MV-4-11 (cell line): ENCODE measurements at places on chromosomes 3 and 15.

GRCh38 chr15:98955961-98956723 is 51.5 kb downstream of the PGPEP1L start:
- peak; percentile 17 for DNase-seq

GRCh38 chr15:66249605-66250174 is 3.9 kb downstream of the MEGF11 start:
- no peak for DNase-seq

DNA sequence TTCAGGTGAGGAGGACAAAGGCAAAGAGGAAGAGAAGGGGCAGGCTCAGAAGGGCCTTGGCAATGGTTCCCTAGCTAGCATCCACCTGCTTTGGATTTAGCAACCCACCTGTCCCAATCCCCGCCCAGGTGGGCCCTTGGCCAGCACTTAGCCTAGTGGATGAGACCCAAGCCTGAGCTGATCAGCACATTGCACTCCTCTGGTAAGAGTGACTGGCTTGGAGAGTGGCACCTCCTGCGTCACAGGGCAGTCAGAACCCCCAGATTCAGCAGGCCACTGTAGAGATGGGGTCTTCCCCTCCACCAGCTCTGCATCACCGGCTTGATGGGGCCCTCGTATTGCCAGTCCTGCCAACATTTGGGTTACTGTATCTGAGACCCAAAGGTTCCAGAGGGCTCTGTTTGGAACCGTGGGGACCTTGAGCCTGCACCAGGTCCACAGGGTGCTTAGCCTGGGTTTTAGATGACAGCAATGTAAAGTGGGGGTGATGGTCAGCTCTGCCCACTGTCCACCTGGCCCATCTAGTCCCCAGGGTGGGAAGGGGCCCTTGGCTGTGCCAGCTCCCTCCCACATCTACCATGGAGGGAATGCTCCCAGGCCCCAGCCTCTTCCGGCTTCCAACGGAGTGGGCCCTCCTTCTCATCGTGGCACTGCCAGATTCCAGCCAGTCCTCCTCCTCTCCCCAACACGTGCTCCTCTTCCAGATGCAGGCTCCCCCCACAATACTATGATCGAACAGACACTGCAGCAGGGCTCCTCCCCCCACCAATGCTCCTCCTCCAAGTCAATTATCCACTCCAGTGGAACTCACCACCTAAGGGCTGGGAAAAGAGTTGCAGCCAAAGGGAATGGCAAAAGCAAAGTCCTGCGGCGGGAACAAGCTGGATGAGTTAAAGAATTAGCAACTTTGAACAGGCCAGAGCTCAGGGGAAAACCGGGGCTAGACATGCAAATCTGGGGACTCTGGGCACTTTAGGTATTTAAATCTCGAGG is 45.7 kb downstream of the LHFPL4 start:
- DNase-seq, result no peak

DNA sequence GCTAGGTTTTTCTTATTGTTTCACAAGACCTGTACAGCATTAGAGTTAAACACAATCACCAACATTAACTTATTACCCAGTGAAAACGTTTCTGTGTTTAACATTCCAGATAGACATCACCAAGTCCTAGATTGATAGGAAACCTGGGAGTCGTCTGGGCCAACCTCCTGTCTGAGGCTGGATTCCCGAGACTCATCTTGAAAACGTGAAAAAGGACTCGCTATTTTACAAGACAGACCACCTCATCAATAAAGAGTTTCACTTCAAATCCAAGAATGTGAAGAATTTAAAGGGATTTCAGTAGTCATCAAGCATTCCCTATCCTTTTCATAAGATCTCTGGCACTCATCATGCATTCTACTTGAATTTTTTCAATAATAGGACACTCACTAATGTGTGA is 626.6 kb downstream of the MCTP2 start:
- no peak for DNase-seq

GRCh38 chr15:25787381-25787780 is 75.7 kb downstream of the ATP10A start:
- no peak for DNase-seq

GRCh38 chr3:49098429-49098828 is 4.6 kb upstream of the QRICH1 start:
- no peak for DNase-seq

- no peak for DNase-seq
Observed at GRCh38 chr3:50599716-50600118, 11.9 kb downstream of the CISH start.

- no peak for DNase-seq
Observed at GRCh38 chr3:106675451-106675850, 701.8 kb upstream of the CCDC54 start.

GRCh38 chr3:46695962-46696894 is 2.7 kb upstream of the ALS2CL start:
- no peak for DNase-seq

GRCh38 chr15:71060983-71061382 is 54.3 kb upstream of the THSD4 start:
- no peak for DNase-seq

- peak; percentile 43 for DNase-seq
Observed at GRCh38 chr3:11300970-11301369, 28.8 kb downstream of the ATG7 start.

- DNase-seq, result peak; percentile 38
Observed at GRCh38 chr3:72990701-72991395, 5.8 kb upstream of the PPP4R2 start.

GRCh38 chr3:66997560-66998112 is 471 bp upstream of the KBTBD8 start:
- peak; percentile 88 for DNase-seq

DNA sequence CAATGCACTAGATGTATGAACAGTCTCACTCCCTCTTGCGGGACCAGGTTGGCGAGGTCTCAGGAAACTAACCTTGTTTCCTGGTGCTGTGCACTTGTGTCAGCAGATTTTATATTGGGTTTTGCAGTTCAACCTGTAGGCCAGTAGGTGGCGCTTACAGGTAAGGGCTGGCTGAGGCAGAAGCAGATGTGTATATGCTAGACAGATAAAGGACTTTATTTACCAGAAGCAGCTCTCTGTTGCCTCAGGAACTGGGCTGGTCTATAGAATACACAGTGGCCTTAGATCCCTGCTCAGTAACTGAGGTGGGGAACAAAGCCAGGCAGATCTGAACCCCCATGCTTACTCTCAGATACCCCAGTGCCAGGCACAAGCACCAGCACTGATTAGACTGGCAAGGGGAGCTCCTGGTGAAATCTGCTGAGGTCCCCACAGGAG is 296.8 kb downstream of the DOCK3 start:
- peak; percentile 56 for DNase-seq

DNA sequence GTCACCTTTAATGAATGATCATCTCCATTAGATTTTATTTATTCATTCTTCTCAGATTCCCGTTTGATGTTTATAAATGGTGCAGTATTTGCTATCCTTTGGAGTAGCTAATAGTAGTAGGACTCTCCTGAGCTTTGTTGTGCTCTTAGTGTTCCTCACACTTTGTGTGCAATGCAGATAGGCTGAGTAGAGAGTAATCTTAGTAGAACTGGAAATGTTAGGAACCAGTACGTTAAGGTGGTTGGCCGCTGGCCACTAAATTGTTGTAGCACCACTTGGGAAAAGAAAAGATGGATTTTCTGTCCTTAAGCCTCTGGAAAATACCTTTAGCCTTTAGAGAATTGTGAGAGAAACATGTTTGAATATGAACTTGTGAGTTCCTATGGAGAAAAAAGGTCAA is 19.9 kb upstream of the EBLN2 start:
- no peak for DNase-seq

GRCh38 chr3:127770671-127771355 is 51.5 kb downstream of the MGLL start:
- DNase-seq, result peak; percentile 97
